ENCODE measurements at places on chromosomes 4 and X. TPM values are rescaled to one million over a fixed set of nuclear protein-coding genes. Genes with fewer than 3 reads are reported as not detected.

Gene AMTN
- total RNA-seq = not detected

Gene VSIG4
- total RNA-seq = not detected

Gene SNCA
- 2.4 TPM for total RNA-seq

Gene TCEAL6
- total RNA-seq = not detected

Gene RS1
- total RNA-seq = not detected

Gene MAGEB10
- total RNA-seq = not detected

Gene TLR1
- 0.98 TPM for total RNA-seq

Gene PPA2
- total RNA-seq = 71.3 TPM

Gene AFM
- total RNA-seq = not detected

Gene DTHD1
- total RNA-seq = not detected

Gene SFRP2
- not detected for total RNA-seq

Gene TCEAL7
- 16.0 TPM for total RNA-seq

Gene GPRIN3
- 0.94 TPM for total RNA-seq

Gene PNMA5
- total RNA-seq = not detected

Gene PABPC4L
- total RNA-seq = 1.4 TPM

Gene PRSS12
- 1.0 TPM for total RNA-seq

Gene ASB9
- total RNA-seq = 9.6 TPM

Gene WDR17
- 0.17 TPM for total RNA-seq

Gene HPF1
- total RNA-seq = 58.2 TPM

GRCh38 chrX:40578039-40578695 lies 2.6 kb upstream of the ATP6AP2 start:
- DNase-seq = no peak

GRCh38 chr4:61500883-61501282 lies 300.8 kb downstream of the ADGRL3 start:
- no peak for DNase-seq

DNA sequence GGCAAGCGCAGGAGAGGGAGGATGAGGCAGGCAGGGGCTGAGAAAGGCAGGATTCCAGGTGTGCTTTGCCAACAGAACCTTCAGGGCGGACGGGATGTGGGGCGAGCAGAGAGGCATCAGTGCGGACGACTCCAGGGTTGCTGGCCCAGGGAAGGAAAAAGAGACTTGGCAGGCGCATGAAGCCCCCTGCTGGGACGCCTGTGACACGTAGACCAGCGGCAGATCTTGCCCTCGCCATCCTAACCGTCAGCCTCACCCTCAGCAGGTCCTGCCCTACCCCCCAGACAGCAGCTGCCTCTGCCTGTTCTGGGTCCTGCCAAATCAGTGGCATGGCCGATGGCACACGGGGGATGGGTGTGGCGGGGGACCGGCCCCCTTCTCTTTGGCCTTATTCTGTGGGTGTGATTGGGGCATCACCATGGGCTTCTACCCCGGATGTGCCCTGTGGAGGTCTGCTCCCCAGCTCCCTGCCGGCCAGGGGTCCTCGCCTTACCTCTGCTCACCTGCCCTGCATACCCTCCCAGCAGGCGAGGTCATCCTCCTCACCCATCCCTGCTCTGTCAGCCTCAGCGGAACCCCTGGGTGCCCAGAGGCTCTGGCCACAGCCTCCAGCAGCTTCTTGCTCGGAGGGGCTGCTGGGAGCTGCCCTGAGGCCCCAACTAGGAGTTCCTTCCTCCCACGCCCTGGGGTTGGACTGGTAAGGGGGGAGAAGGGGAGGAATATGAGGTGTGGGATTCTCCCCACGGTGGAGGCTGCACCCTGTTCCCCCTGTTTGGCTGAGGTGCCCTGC lies 2.9 kb upstream of the SH3BP2 start:
- no peak for DNase-seq

GRCh38 chr4:157012781-157013180 lies 41.2 kb upstream of the PDGFC start:
- no peak for DNase-seq

GRCh38 chr4:17765514-17766286 lies 15.7 kb downstream of the FAM184B start:
- no peak for DNase-seq

DNA sequence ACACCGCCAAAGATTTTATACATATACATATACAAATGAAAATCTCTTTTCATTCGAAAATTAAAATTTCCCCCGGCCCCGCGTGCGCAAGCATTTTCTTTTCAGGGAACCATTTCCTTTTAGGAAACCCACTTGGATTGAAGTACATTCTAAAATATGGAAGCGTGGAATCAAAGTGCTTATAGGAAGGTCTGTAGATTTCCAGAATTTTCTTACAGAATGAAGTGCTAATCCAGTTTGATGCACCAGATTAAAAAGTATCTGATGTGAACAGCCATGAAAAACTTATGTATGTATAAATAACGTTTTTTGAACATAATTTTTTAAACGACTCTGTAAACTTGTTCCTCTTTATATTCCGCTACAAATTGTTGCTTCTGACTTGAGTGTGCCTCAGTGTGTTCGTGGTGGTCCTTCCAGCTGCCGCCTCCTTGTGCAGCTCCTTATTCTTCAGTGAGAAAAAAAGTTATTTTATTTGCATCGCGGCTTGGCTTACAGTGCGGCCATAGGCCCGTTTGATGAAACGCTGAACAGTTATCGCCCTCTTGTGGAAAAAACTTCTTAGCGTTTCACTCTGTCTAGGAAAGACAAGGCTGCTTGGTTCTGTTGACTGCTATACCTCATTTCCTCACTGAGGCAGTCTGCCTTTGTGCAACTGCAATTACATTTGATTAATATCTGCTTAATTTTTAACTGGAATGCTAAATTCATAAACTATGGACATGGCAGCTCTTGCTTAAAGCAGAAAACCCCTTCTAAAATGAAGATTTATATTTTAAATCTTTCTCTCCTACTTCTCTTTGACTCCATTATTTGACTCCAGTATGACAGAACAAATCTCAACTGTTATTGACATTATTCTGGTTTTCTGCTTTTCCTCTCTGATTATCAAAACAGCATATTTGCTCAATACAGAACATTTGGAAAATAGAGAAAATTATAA lies 4.7 kb upstream of the NKX6-1 start:
- peak; percentile 27 for DNase-seq

GRCh38 chr4:70927502-70928137 lies 25.5 kb downstream of the MOB1B start:
- DNase-seq = no peak

GRCh38 chrX:24168807-24169206 lies 19.3 kb downstream of the ZFX start:
- no peak for DNase-seq

- peak; percentile 83 for DNase-seq
Measured at GRCh38 chr4:47483745-47484144, 1.3 kb upstream of the ATP10D start.

GRCh38 chrX:13716455-13716854 lies 18.0 kb downstream of the TRAPPC2 start:
- no peak for DNase-seq

GRCh38 chr4:41678086-41678816 lies 70.3 kb downstream of the PHOX2B start:
- DNase-seq = no peak

DNA sequence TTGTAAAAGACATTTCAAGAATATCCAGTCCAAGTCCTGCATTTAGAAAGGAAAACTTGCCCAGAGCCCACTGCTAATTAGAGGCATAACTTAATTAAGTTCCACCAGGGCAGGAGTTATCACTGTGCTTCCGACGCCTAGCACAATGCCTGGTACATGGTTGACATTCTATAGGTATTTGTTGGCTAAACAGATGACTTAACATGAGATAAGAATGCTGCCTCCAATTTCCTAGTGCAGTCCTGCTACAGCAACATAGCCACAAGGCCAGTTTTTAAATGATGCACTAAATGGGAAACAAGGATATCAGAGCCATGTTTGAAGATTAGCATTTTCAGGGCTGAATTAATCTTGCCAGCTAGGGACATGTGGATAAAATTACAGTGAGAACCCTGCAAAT lies 164.1 kb downstream of the RASL11B start:
- DNase-seq = no peak

DNA sequence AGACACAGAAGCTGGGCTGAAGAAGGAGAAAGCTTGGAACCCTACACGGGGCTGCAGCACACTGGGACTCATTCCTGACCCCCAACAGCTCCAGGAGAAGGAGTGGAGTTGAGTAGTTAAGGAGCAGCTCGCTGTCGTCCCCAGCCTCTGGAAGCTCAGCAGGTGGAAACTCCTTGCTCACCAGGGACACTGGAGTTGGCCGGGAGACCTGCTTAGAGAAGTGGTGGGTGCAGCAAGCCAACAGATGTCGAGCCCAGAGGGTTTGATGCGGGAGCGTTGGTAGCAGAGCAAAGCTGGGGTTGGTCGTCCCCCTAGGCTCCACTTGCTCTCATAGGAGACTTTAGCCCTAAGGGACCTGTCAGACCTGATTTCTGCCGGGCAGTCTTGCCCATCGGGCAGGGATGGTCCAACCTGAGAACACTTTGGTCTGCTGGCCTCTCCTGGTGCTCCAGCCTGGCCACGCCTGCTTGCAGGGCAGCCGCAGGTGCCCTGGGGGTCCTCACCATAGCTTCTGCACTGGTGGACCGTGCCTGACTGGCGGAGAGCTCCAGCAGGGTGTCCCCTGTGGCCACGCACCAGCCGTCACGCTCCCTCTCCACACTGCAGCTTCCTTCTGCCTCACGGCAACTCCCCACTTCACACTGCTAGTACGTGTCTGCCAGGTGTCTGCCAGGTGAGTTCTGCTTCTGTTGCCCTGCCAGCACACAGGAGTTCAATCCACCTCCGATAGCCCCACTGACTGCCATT lies 353.7 kb downstream of the GASK1B start:
- no peak for DNase-seq

DNA sequence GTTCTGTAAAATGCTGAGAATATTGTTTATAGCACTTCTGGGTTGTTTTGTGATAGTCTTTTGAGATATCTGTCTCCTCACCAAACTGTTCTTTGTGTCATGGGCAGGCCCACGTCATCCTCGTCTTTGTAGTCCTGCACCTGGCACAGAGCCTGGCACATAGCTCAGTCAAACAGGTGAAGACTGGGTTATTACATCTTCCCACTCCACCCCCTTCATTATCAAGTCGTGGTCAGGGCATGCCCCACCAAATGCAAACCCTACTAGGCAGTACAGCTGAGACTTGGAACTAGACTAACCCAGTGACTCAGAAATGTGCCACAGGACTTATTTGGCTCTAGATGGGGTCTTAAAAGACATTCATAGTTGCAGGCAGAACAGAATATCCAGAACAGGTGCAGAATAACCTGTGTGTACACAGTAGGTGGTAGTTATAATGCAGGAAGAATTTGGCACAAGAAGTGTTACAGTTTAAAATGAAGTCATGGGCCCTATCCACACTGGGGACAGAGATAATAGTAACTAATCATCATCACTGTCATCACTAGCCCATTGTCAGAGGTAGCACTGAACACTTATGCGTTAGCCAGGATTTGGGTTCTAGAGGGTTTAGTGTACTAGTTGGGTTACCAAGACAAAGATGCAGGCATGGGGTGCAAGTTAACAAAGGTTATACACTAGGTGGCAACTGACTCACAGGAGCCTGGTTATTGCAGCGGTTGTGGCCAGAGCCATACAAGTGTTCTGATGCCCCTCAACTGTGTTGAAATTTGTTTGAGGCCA lies 74.9 kb downstream of the TBL1X start:
- no peak for DNase-seq

GRCh38 chr4:68954126-68954525 lies 2.5 kb upstream of the UGT2A3 start:
- DNase-seq = no peak

GRCh38 chrX:16646366-16647138 lies 3.4 kb upstream of the S100G start:
- DNase-seq = no peak

DNA sequence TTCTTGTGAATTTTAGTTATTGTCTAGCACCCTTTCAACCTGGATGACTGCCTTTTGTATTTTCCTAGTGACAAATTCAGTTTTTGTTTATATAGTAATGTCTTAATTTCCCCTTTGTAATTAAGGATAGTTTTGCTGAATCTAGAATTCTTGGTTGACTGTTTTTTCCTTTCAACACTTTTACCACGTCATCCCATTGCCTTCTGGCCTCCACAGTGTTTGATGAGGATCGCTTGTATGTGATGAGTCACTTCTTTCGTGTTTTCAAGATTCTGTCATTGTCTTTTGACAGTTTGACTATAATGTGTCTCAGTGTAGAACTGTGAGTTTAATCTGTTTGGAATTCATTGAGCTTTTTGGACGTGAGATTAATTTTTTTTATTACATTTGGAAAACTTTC lies 30.1 kb downstream of the KDM6A start:
- DNase-seq = no peak

DNA sequence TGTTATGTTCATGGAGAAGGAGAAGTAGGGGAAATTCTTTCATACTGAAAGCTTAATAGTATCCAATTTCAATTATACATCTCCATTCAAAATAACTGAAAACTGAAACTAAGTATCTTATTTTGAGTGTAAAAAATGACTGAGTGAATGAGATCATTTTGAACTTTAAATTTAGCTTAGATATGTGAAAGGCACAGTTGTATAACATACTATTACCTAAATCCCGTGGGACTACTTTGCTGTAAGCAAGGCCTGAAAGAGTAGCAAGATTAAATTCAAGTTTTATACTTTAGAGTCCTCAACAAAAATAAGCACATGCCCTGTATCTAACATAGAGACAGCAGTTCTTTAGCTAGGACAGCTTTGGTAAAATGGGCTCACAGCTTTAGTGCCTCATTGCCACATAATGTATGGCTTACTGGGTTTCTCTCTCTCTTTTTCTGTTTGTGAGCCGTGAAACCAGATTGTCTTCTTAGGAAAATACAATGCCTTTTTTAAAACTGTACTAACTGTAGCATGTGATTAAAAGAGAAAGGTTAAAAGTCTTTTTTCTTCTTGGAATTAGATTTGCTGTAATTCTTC lies 43.2 kb downstream of the GSTCD start:
- DNase-seq = no peak

GRCh38 chr4:48462363-48462762 lies 20.8 kb upstream of the SLC10A4 start:
- no peak for DNase-seq

GRCh38 chr4:143586080-143586479 lies 72.6 kb downstream of the SMARCA5 start:
- DNase-seq = no peak

- no peak for DNase-seq
Measured at GRCh38 chrX:135893294-135893817, at the start of the genes CT45A10 and SAGE1. CT45A10 (minus strand) TSS chrX:135893444; CDS start chrX:135885344, 8,100 bp downstream. SAGE1 (plus strand) TSS chrX:135893716; CDS start chrX:135896243, 2,527 bp downstream.

- DNase-seq = no peak
Measured at GRCh38 chr4:95048296-95048695, 290.5 kb downstream of the BMPR1B start.

- DNase-seq = no peak
Measured at GRCh38 chrX:129761596-129761995, 18.2 kb upstream of the SASH3 start.
